ENCODE measurements at places on chromosomes 13 and 19.

DNA sequence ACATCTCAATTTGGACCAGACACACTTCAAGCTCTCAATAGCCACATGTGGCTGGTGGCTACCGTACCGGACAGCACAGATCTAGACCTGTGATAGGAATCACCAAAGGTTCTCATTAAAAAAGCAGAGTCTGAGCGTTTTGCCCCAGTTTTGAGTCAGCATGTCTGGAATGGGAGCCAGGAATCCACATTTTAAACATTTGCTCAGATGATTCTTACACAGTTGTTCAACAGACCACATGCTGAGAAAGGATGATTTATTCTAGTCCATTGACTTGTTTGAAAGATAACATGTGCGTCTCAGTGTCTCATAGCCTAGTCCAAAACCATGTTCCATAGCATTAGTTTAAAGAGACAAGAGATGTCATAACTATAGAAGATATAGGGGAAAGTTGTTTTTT is 53.4 kb downstream of the FLT3 start:
- DNase-seq, result no peak

- DNase-seq, result no peak
Measured at GRCh38 chr19:40249781-40250180, 23.3 kb upstream of the CCNP start.

- DNase-seq, result no peak
Measured at GRCh38 chr13:73440296-73440895, 381.6 kb downstream of the KLF5 start.

- no peak for DNase-seq
Measured at GRCh38 chr13:33917190-33917589, 99.2 kb downstream of the RFC3 start.

DNA sequence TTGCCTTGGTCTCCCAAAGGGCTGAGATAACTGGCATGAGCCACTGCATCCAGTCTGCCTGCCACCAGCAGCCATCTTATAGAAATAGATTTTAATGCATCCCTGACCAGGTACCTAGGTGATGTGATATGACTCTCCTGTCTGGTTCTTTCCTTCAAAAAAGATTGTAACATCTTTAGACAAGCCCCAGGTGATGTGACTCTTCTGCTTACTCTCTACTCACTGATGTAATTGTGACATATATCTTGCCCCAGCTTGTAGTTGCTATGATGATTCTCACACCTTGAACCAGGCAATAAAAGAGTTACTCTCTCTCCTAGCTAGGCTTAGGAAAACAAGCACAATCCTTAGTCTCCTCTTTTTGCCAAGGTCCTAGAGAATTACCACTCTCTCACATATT is 30.6 kb upstream of the ZNF681 start:
- no peak for DNase-seq

- DNase-seq, result peak; percentile 21
Measured at GRCh38 chr13:103315711-103316110, 249.5 kb upstream of the SLC10A2 start.

DNA sequence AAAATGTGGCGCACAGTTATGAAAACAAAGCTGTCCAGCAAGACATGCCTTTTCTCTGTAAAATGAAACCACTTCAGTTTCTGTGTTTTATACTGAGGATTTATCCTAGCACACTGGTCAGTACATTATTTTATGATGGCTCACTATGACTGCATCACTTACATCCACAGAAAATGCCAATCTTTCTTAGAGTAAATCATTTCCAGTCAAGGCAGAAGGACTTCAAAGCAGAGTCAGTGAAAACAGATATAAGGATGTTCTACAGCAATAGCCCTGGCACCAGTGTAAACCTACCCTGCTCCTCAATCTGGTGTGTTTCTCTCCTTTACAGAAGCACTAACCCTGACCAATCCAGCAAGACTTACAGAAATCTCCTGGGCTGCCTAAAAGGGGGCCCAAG is 473.5 kb downstream of the GPC6 start:
- no peak for DNase-seq

- DNase-seq, result peak; percentile 71
Measured at GRCh38 chr19:10104665-10105508, 1.3 kb upstream of the PPAN start.

- peak; percentile 27 for DNase-seq
Measured at GRCh38 chr19:2512523-2513431, 36.9 kb downstream of the GADD45B start.

- no peak for DNase-seq
Measured at GRCh38 chr19:53008061-53008778, 5.5 kb upstream of the ERVV-1 start.

DNA sequence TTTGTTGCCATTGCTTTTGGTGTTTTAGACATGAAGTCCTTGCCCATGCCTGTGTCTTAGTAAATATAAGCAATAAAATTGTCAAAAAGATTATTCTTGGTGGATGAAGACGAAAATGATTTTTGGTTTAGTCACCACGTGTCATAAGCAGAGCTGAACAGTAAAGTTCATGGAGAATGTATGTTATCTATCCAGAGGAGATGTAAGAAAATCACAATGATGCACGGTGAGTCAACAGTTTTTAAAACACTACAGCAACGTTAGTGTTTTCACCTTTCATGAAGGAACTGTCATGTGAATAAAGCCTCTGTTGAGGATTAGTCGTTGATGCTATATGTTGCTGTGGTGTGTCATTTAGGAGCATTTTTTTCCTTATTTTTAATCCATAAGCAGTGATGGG is 137.6 kb downstream of the GPC6 start:
- no peak for DNase-seq

DNA sequence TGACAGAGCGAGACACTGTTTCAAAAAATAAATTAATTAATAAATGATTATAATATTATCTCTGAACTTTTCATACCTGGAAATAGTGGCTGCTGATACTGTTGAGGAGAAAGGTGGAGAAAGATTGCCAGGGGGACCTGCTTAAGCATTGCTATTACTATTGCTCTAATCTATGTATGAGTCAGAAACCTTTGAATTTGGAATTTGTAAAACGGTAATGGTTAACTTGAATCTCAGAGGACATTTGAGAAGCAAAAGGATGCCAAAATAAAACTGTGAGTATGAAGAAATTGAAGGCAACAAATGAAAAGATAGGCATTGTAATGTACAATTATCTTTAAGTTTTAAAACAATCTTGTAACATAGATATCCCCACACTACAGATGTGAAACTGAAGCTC is 5.2 kb downstream of the MRPL57 start:
- no peak for DNase-seq

DNA sequence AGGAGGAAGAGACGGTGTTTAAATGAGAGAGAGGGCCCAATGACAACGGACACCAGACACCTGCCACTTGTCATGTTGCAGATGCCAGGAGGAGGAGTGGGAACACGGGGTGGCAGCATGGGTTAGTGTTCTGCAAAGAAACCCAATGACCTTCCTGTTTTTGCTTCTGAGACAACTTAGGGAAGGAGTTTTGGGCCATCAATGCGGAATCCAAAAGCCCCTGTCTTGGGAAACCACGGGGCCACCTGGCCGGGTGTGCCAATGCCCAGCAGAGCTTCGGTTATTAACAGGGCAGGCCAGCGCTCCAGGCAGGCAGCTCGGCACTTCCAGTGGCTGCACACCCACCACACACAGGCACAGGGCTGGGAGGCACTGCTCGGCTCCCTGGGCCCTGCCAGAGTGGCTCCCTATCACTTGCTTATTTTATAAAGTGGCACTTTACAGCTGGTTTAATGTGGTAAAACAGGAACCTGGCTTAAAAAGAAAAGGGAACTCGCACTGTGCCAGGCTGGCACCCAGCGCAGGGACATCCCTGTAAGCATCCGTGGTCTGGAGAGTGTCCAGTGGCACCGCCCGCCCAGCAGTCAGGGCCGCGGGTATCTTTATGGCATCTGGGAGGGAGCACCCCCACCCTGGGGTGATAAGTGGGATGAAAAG is 19.1 kb downstream of the ELL start:
- DNase-seq, result no peak

DNA sequence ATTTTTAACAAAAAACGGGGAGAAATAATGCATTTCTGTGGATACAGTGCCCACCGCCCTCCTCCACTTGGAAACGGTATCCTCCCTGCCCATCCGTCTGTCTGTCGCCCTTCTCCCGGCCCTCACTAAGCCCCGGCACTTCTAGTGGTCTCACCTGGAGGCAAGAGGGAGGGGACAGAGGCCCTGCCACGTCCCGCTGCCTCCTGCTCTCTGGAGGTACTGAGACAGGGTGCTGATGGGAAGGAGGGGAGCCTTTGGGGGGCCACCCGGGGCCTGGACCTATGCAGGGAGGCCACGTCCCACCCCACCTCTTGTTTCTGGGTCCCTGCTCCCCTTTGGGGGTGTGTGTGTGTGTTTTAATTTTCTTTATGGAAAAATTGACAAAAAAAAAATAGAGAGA is 3.0 kb upstream of the HAMP start:
- DNase-seq, result no peak

DNA sequence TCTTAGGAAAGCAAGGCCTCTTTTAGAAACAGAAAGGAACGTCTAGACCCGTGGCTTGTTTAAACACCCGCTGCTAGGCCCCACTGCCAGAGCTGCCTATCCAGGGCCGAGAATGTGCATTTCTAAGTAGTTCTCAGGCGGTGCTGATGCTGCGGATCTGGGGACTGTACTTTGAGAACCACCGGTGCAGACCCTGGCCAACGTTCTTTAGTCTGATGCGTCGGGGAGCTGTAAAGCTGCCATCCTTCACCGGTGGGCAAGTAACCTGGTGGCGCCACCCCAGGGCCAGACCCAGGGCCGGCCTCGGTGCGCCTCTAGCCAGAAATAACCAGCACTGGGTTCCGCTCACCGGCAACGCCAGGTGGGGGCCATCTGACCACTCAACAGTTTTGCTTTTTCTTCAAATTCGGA is 47.1 kb downstream of the TGDS start:
- no peak for DNase-seq

- no peak for DNase-seq
Measured at GRCh38 chr13:43799191-43799590, 12.4 kb upstream of the ENOX1 start.

DNA sequence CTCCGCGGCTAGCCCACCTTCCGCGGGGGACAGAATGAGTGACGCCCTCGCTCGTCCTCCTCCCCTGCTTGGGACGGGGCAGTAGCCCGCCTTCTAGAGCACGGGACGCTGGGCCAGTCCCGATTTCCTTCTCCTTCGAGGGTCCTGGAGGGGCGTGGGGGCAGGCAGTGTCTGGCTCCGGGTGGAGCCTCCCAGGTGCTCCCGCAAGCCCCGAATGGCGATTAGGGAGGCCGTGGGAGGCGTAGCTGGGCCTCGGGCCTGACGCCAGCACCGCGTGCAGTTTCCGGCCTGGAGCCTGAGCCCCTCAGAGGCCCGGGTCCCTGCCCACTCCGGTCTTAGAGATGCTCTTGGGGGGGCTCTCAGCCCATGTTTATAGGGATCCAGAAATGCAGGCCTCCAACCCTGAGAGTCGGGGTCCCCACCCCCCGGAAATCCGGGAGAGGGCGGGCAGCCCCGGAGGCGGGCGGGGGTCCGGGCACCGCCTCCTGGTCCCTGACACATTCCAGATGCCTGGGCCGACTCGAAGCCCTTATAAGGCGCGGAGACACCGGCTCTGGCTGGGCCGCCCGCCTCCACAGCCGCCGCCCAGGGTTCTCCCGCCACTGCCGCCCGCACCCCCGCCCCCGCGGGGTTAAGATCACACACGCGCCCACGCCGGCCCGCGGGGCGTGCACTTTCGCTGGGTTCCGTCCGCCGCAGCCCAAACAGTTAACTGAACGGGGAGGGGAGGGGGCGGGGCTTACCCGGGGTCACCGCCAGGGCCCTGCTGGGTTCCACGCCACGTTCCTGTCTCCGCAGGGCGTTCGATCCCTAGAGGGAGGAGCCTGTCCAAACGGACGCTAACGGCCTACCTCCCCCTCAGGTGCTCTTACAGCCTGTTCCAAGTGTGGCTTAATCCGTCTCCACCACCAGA is 1.5 kb downstream of the MYADM start:
- DNase-seq, result peak; percentile 95

- DNase-seq, result no peak
Measured at GRCh38 chr19:9171393-9171991, 7.3 kb upstream of the OR7D2 start.
